ENCODE measurements at places on chromosomes 3 and 15.

DNA sequence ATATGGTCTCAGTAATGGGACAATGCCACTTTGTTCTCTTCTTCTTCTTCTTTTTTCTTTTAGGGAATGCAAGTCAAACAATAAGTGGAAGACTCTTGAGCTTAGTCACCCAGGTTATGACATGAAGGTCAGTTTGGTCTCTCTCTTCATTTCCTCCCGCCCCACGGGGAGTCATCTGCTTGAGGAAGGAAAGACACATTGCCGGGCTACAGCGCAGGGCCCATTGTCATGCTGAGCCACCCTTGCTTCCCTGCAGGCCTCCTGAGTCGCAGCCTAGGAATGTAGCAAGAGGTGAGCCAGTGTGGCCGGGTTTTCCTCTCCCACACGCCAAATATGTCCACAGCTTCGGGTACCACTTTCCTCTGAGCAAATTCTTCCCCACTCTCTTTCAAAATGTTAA lies 47.6 kb downstream of the RAP2B start:
- peak; percentile 95 for DNase-seq

DNA sequence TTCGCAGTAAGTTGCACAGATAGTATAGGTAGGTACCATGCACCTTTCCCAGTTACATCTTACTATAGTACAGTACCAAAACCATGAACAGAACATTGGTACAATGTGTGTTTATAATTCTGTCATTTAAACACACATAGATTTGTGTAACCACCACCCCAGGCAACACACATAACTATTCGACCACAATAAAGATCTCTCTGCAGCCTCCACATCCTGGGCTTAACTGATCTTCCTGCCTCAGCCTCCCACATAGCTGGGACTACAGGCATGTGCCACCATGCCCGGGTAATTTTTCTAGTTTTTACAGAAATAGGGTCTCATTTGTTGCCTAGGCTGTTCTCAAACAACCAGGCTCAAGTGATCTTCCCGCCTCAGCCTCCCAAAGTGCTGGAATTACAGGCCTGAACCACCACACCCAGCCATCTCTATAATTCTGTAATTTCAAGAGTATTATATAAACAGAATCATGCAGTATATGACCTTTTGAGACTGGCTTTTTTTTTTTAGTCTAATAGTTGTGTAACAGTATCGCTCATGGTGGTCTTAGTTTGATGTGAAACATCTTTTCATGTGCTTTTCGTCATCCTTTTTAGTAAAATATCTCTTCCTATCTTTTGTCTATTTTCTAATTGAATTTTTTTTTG lies 13.3 kb upstream of the TMF1 start:
- DNase-seq = no peak

DNA sequence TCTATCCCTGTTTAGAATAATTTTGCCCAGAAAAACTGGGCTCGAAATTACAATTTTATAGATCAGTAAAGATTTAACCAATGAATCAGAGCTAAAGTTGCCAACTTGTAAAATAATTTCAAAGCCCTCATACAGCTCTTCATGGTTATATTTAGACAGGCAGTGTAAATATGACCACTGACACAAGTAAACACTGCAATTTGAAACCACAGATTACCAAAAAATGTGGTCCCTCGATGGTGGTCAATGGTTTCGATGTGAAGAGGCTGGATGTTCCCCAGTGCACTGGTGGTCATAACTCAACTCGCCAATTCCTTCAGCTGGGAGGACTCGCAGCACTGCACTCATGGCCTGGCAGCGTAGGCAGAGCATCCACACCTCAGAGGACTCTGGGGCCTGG lies 28.6 kb downstream of the LRTM1 start:
- no peak for DNase-seq

- DNase-seq = peak; percentile 70
Observed at GRCh38 chr15:32651229-32651837, 9.8 kb downstream of the SCG5 start.

DNA sequence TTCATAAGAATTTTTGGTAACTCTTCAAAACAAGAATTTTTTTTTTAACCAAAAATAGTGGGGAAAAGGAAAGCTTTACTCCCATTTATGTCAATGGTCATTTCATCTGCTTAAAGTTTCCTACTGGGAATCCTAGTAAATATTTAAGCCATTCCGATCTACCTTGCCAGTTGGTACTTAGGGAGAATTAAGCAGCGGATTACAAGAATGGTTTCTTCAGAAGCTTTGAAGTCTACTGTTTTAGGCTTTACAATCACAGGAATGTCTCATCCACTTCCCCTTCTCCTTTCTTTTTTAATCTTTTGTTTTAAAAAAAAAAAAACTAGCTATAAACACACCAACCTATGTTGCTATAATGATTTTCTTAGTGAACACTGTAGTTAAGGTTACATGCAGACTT lies 341.4 kb upstream of the ATP11B start:
- no peak for DNase-seq

DNA sequence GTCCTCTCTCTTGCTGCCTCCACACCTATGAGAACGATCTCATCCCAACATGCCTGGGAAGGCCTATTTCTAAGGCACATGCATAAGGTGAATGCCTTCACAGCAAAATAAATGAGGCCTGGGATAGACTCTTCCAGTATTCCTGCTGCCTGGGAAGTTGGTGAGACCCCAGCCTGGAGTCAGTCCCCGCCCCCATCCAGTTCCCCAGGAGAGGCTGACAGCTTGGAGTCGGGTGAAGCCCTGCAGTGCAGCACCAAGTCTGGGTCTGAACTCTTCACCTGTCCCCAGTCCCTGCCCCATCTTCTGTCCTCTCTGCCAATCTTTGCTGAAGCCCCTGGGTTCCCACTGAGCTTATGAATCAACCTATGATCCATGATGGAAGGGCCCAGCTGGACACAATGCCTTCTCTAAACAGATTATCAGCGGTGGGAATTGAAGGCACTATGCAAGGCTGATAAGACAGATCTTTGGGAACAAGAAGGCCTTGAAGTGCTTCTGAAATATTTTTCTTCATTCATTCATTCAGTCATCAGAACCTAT lies 10.2 kb upstream of the APBA2 start:
- no peak for DNase-seq

GRCh38 chr3:42005401-42005800 lies 43.5 kb upstream of the ULK4 start:
- DNase-seq = no peak

GRCh38 chr3:127698286-127698685 lies 25.5 kb downstream of the ABTB1 start:
- no peak for DNase-seq

DNA sequence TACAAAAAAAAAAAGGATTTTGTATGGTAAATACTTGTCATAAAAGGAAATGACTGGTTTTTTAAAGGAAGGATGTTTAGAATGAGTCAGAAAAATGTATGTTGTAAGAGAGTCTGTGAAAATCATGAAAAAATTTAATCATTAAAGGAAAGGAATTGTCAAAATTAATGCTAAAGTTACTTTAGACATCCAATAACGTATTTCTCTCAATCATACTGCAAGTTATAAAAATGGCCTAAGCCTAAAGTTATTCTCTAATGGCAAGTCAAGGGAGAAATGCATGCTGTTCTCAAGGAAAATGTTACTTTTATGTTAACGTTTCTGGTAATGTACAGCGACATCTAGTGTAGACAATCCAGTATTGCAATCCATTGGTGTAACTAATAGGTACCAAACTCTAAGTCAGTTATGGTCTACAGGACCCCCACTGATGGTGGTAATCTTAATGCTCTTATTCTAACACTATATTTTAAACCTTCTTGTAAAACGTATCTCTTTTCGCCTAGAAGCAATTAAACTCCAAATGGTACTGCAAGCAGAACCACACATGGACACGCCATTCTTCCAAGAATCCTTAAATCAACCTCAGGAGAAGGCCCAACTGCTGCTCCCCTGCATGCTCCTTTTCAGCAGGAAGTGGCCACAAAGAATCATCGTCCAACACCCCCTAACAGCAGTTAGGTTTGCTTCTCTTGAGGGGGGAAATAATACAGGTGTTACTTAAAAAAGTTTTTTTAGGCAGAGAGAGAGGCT lies 35.2 kb downstream of the NCEH1 start:
- peak; percentile 92 for DNase-seq

GRCh38 chr3:119570229-119570628 lies 9.1 kb upstream of the ADPRH start:
- no peak for DNase-seq

GRCh38 chr3:138205527-138205926 lies 18.4 kb downstream of the ARMC8 start:
- no peak for DNase-seq

DNA sequence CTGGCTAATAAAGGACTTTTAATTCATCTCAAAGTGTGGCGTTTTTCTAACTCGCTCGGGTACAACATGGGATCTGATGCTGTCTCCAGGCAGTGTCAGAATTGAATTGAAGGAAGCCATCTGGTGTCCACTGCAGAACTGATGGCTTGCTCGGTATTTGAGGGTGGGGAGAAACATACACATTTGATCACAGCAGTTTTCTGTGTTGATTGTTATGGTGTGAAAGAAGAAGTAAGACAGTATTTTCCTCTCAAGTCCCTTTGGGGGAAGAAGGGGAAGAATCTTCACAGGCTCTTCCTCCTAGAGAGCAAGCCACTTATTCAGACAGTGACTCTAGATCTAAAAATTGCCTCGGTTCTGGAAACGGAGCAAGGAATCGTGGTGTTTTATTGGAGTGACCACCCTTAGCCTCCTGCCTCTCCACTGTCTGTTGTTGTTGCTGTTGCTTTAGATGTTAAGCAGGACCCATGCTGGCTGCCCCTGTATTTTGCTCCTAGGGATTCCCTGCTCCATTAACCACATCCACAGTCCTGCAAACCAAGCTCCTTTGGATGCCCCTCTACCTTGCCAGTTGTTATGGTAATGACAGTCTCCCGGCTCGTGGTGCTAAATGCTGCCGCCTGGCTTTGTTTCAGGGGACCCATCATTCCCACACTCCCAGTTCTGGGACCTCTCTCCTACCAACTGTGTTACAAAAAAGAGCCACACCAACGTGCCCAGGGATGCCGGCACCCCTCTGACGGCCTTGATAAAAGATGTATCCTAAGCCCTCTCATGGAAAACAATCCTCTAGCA lies 15.3 kb upstream of the MCCC1 start:
- DNase-seq = no peak

DNA sequence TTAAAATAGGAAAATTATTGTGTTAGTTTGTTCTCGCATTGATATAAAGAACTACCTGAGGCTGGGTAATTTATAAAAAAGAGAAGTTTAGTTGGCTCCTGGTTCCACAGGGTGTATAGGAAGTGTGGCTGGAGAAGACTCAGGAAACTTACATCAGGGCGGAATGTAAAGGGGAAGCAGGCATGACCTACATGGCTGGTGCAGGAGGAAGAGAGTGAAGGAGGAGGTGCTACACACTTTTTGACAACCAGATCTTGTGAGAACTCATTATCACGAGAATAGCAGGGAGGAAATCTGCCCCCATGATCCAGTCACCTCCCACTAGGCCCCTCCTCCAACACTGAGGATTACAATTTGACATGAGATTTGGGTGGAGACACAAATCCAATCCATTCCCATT lies 490.7 kb downstream of the RBMS3 start:
- no peak for DNase-seq

DNA sequence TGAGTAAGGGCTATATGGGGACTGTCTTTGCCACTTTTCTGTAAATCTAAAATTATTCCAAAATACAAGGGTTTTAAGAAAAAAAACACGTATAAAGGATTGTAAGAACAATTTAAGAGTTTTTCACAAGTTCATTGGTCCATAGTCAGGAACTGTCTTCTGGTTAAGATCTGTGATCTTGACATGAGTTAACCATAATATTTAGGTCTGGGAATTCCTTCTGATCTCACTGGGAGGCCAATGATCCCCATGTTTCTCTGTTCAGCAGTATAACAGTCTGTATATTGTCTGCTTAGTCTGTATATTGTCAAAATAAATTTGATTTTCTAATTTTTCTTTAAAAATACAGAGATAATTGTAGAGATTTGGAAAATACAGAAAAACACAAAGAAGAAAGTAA lies 848 bp upstream of the RHCG start:
- DNase-seq = no peak

- DNase-seq = no peak
Observed at GRCh38 chr15:95922431-95922830, 408.1 kb upstream of the NR2F2 start.

- DNase-seq = no peak
Observed at GRCh38 chr3:95798628-95799027, 1015.8 kb upstream of the EPHA6 start.

DNA sequence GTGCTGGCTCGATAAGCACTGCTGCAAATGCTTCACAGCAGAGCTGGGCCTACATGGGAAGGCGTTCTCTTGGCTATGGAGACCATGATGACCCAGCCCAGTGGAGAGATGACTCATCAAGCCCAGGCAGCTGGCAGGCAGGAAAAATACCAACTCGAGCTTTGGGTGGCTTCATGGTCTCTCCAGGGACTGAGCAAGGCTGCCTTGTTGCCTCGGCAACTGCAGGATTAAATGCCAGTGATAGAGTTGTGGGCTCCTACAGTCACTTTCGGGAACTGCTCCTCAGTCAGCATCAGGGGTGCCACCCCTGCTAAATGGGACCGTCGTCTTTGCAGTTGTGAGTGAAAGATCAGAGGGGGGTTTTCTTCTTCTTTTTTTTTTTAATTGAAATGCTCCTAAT lies 54.6 kb upstream of the MYZAP start:
- DNase-seq = no peak

- no peak for DNase-seq
Observed at GRCh38 chr3:127395663-127396355, 108.0 kb upstream of the PRR20G start.

GRCh38 chr3:166060789-166061479 lies 223.7 kb upstream of the BCHE start:
- no peak for DNase-seq

DNA sequence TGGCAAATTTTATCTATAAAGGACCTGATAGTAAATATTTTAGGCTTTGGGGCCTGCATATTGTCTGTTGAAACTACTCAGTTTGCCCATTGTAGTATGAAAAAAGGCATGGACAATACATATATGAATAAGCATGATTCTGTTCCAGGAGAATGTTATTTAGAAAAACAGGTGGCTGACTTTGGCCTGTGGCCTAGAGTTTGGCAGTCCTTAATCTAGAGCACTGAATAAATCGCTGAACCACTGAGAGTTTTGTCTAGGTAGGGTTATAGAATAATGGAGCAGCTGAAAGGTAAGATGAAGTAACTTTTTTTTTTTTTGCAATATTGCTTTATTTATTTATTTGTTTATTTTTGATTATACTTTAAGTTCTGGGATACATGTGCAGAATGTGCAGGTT lies 75.0 kb downstream of the LRRC49 start:
- DNase-seq = no peak

GRCh38 chr3:101484805-101485620 lies 28.0 kb downstream of the SENP7 start:
- no peak for DNase-seq

- DNase-seq = no peak
Observed at GRCh38 chr3:111846039-111846438, 13.0 kb upstream of the PHLDB2 start.

DNA sequence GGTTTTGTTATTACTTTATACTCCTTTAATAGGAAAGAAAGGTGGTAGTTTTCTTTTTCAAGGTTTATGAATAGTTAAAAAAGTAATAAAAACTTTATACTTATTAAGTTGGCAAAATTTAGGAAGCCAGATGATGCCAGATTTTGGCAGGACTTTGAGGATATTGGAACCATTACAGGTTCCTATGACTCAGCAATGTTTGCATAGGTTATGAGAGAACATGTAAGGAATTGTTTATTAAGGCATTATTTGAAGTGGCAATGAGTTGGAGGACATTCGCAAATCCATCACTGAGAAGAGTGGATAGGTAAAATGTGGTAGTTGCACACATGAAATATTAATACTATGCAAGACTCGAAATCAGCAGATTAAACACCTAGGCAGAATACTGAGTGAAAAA lies 29.9 kb downstream of the CDAN1 start:
- DNase-seq = no peak
